ENCODE measurements at places on chromosomes 1 and 21.

DNA sequence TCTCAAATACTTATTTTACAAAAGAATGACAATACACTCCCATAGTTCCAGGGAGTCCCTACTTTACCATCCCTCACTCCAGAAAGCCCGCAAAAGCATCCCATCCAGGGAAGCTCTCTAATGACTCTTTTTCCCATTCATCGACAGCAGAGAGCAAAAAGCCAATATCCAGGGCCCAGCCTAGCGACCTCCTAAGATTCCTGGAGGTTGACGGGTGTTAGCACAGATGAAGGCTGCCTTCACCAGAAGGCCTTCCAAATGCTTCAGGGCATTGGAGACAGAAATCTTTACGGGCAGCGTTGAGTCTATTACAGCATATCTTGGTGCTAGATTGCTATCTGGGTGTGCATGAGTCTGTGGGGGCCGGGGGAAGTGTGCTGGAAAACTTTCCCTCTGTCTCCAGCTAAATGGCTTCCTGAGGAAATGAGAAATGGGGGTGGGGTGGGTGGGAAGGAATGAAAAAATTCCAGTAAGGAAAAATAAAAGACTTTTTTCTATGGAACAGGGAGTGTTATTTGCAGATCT, 136.6 kb downstream of the PROX1 start:
- DNase-seq, result no peak

DNA sequence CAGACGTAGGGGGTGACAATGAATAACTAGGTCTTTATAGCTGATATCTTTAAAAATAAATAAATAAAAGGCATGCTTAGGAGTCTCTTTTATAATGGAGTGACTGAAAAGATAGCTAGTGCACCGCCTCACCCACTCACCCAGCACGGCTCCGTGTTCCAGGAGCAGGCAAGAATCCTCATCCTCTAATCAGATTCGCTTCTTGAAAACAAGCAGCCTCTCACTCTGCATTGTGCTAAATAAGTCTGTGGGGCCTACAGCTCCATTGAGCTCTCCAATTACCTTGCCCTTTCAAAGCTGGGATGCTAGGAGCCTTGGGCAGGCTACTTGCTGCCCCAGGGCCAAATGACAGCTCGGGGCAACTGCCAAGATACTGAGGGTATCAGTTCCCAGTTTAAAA, 91.5 kb downstream of the TIAM1 start:
- no peak for DNase-seq

- no peak for DNase-seq
These were observed 43.9 kb upstream of the SAMD13 start for GRCh38 chr1:84257617-84258016.

GRCh38 chr1:247906504-247907047, 11.2 kb downstream of the OR2W3 start:
- peak; percentile 76 for DNase-seq

DNA sequence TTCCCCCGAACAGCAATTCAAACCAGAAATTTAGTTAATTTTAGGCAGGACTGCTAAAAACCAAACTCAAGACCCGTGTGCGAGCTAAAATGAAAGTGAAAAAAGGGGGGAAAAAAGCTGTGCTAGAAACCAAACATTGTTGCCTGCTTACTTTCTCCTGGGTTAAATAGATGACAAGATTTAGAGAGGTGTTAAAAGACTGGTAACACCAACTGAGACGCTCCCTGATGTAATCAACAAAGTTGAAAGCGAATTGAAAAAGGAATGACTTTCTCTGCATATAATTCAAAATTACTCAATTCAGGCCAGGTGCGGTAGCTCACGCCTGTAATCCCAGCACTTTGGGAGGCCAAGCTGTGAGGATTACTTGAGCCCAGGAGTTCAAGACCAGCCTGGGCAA, 6.8 kb downstream of the CDCA8 start:
- DNase-seq, result no peak

GRCh38 chr1:10814312-10814711, 17.9 kb upstream of the CASZ1 start:
- no peak for DNase-seq

DNA sequence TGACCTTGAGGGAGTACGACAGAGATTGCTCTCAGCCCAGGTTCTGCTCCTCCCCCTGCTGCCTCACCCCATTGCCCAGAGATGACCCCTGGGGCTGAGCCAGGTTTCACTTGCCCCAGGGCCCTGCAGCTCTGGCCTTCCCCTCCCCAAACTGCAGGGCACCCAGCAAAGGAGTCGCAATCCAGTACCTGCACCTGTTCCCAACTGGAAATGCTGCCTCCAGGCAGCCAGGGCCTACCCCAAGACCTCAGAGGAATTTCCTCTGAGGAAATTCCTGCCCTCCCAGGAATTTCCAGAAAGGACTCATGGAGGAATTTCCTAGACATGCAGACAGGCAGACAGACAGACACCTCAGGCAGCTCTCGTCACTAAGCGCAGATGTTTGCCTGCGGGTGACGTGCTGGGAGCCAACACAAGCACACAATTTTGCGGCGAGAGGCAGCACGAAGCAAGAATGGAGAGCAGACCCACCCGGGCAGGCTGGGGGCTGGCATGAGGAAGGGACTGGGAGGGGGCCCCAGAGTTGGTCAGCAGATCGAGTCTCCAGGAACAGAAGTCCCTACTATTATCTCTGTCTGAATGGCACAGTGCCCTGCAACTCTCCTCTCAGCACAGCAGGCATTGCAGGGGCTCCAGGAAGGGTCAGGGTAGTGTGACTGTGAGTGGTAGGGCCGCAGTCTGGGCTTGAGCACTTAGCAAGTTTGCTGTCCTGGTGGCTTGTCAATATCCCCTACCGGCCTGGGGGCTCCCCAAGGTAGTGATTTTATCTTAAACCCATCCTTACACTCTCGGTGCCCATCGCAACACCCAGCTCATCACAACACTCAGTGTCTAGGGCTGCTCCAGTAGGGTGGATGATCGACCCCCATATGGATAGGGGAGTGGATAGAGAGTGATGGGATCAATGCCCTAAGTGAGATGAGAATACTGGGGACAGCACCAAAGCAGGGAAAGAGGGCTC, 2.9 kb upstream of the EFNA1 start:
- DNase-seq, result no peak

GRCh38 chr1:219993554-219994433, 52.5 kb downstream of the EPRS1 start:
- DNase-seq, result no peak

- DNase-seq, result peak; percentile 60
These were observed 3.4 kb downstream of the KDM4A start for GRCh38 chr1:43653339-43653738.

GRCh38 chr1:89277725-89278124, 5.1 kb upstream of the GBP5 start:
- no peak for DNase-seq

DNA sequence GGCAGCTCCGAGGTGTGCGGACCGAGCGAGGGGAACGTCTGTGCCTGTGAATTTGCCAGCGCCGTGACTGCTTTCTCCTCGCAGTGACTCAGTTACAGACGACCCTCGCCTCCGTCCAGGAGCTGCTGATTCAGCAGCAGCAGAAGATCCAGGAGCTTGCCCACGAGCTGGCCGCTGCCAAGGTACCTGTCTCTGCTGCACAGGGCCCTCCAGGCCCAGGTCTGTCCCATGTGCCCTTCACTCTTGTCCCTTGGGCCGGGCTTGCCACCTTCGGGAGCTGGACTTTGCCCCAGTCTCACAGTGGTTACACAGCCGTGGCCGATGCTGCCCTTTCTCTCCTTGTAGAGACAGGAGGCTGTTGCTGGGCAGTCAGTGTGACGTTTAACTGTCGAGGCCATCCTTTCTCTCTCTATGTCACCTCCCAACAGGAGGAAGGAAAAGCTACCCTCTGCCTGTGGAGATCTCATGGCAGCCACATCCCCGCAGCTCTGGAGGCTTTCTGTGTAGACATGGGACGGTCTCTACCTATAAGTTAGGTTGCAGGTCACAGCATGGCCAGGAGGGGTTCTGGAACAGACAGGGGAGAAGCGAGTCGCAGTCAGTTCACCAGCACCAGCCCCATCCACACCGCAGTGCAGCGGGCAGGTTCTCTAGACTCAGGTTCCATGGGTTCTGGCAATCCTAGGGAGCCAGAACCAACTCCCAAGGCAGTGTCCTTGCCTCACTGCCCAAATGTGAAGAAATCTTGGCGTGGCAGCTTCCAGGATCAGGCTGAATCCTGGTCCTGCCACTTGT, 149.7 kb downstream of the PEX14 start:
- no peak for DNase-seq

GRCh38 chr1:227038401-227038800, 98.3 kb downstream of the COQ8A start:
- DNase-seq, result no peak

- DNase-seq, result peak; percentile 71
These were observed 6.4 kb downstream of the LAMC1 start for GRCh38 chr1:183029591-183030000.

DNA sequence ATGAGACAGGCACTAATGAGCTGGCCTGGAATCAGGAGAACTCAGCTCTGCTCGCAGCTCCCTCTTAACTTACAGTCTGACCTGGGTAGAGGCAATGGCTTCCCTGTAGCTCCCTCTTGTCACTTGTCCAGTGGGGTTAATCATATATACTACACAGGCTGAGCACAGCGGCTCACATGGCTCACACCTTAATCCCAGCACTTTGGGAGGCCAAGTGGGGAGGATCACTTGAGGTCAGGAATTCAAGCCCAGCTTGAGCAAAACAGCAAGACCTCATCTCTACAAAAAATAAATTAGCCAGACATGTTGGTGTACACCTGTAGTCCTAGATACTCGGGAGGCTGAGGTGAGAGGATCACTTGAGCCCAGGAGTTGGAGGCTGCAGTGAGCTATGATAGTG, 4.2 kb downstream of the S100A6 start:
- DNase-seq, result no peak

- DNase-seq, result no peak
These were observed 48.4 kb downstream of the MAGI3 start for GRCh38 chr1:113438505-113439276.

- DNase-seq, result no peak
These were observed 25.4 kb downstream of the LDLRAD2 start for GRCh38 chr1:21837476-21837875.

DNA sequence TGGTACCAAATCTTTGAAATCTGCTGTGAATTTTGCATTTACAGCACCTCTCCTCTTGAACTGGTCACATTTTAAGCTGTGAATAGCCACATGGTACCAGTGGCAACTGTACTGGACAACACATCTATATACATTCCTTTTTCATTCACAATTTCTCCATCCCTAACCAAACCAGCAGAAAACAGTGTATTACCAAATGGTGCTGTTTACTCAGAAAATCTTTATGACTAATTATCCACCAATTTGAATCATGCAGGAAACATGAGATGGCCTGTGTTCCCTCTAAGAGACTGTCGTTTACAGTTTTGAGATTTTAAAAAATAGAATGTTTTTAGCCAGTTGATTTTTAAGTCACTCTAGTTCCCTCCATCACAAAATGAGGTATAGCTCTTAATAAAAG, 17.6 kb upstream of the CCT8 start:
- peak; percentile 82 for DNase-seq

DNA sequence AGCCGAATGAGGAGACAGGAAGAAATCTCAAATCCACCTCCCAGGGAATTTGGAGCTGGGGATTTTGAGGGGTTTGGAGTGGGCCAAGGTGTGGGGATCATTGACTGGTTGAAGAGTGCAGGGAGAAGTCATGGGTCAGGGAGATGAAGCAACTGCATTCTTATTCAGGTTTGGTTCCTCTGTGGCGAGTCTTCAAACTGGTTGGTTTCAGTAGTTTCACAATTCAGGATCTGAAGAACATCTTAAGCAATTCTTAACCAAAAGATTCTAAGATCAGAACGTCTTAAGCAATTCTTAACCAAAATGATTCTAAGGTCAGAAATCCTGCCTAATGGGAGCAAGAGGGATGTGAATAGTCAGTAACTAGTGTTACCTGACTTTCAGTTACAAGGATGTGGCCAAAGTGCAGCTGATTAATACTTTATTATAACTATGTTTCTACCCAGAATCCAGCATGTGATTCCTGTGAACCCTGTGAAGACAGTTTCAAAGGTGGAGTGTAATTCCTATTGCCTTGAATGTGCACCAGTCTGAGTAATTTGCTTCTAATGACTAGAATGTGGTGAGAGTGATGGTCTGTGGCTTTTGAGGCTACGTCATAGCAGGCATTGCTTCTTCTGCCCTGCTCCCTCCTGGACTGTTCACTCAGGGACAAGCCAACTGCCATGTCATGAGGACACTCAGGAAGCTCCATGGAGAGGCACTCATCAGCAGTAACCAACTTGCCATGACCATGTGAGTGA, 61.2 kb downstream of the OLFML3 start:
- no peak for DNase-seq

DNA sequence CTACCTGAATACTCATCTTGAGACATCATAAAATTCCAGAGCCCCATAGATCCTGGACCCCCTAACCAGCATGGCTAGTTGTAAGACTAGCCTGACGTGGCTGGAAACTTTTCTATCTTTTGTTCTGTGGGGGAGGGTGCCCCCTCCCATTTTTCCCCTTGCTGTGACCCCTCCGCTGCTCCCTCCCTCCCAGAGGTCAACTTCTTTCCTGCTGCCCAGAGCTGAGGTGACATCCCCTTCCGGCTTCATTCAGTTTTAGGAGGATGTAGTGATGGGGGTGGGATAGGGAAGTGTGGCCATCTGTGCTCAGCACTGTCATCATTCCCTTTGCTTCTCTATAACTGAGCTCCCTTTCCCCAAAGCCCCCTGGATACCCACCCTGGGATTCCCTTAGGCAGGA, 4.4 kb upstream of the SLC41A1 start:
- no peak for DNase-seq

GRCh38 chr1:37479255-37480124, 5.1 kb downstream of the ZC3H12A start:
- peak; percentile 92 for DNase-seq

GRCh38 chr1:208835097-208835463, 590.9 kb upstream of the PLXNA2 start:
- no peak for DNase-seq

DNA sequence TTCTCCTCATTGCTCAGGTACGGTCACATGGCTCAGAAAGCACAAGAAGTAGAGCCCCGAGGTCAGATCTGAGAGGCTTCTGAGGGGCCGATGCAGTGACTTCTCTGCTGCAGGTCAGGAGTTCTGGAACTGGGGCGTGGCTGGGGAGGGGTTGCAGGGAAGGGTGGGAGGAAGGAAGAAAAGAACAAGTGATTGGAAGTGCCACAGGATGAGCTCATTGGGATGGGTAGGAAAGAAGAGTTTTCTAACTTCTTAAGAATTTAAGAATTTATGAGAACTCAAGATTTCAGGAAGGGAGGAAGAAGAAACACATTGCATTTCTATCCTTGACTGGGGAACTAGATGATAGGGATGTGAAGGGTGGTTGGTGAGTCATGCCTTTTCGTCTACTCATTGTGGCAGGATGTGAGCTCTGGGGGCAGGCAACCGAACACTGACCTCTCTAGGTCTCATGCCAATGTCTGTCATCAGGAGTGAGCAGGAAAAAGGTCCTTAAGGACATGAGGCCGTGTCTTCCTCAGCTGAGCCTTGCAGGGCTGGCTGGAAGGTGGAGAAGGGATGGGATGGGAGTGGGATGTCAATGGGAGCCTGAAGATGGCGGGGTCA, 497 bp downstream of the FCRLB start:
- peak; percentile 97 for DNase-seq

DNA sequence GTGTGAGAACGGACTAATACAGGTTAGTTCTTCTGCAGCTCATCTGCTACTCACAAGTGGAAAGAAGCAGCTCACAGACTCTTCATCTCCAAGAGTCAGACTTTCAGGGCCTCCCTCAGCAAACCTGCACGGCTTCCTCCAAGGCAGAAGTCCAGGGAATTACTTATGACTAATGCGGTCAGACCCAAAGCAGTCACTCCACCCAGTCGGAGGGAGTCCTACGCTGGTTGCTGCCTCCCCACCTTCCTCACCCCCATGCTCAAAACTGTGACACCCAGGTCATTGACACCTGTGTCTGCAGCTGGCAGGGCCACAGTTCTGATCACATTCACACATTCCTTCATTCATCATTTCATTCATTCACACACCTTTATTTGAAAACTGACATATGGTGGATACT, 38.4 kb upstream of the PRDM2 start:
- DNase-seq, result peak; percentile 77

All from HT1080 (cell line).